Effector memory CD4-positive, alpha-beta T cell (primary cell): ENCODE measurements at places on chromosomes 5 and 9.

- no peak for DNase-seq
Observed at GRCh38 chr9:89874351-89875321, 269.8 kb downstream of the GADD45G start.

DNA sequence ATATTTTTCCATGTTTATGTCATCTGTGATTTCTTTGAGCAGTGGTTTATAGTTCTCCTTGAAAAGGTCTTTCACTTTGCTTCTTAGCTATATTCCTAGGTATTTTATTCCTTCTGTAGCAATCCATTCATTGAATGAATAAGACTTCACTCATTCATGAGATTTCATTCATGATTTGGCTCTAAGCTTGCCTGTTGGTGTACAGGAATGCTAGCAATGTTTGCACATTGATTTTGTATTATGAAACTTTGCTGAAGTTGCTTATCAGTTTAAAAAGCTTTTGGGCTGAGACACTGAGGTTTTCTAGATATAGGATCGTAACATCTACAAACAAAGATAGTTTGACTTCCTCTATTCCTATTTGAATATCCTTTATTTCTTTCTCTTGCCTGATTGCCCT is 15.9 kb downstream of the RLN2 start:
- DNase-seq = no peak

- no peak for DNase-seq
Observed at GRCh38 chr5:178223828-178224335, 8.7 kb downstream of the PHYKPL start.

DNA sequence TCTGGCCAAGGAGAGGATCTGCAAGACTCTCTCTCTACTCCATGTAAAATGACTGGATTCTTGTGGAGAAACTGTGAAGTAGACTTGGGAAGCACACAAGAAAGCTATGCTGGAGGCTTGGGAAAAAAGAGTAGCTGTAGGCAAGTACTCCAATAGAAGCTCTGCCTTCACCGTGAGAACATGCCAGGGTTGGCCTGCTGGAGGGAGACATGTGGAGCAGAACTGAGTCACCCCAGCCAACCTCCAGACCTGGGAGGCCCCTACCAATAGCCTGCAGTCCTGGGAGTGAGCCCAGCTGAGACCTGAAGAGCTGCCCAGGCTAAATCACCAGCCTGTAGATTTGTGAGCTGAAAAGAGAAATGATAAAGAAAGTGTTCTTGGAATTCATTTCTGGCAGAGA is 66.6 kb downstream of the DEPDC1B start:
- no peak for DNase-seq

- DNase-seq = no peak
Observed at GRCh38 chr5:17275289-17276158, 58.1 kb downstream of the BASP1 start.

GRCh38 chr5:170265522-170265921 is 32.1 kb downstream of the LCP2 start:
- DNase-seq = no peak

DNA sequence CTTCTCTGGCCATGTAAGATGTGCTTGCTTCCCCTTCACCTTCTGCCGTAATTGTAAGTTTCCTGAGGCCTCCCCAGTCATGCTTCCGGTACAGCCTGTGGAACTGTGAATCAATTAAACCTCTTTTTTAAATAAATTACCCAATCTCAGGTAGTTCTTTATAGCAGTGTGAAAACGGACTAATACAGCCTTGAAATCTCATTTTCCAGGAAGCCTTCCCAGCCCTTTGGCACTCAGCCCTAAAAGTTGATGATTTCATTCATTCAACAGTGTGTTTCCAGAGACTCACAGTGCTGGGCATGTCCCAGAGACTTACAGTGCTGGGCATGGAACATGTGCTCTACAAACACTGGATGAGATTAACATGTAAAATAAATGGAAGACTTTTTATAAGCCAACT is 135.8 kb downstream of the DCP2 start:
- no peak for DNase-seq

DNA sequence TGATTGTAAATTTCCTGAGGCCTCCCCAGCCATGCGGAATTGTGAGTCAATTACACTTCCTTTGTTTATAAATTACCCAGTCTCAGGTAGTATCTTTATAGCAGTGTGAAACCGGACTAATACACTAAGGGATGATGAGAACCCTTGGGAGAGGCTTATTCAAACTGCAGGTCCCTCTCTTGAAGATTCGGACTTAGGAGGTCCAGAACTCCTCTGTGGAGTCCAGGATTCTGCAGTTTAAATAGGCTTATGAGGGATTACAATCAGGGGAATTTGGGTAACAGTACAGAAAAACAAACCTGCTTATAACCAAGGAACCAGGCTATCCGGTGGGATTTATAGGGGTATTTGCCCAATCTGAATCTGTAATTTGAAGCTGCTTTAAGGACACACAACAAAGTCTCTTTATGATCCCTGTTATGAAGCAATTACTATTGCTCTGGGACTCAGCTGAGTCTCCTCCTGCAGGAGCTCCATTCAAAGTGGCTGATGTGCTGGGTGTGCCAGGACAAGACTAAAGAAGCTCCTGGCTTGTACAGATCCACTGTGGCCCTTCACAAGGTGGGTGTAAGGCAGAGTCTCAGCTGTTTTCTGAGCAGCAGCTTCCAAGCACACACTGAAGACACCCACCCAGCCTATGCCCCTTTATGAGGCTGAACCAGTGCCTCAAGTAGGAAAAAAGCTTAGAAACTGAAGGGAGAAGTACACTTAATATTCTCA is 41.8 kb upstream of the LHFPL2 start:
- no peak for DNase-seq

DNA sequence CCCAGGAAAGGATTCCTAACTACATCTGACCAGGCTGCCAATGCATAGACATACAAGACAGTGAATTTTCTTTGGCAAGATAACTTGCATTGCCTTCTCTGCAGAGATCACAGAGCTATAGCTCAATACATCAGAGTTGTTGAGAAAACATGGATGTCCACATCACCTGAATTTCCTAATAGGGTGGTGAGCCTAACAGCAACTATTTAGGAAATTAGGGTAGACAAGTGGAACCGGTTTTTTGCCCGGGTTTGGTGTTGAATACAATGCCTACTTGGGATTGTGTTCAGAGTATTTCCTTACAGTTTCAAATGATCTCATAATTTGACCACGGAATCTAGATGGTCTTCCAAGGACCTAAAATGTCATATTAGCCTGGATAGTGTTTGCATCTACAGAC is 262.7 kb downstream of the KIF4B start:
- DNase-seq = no peak

DNA sequence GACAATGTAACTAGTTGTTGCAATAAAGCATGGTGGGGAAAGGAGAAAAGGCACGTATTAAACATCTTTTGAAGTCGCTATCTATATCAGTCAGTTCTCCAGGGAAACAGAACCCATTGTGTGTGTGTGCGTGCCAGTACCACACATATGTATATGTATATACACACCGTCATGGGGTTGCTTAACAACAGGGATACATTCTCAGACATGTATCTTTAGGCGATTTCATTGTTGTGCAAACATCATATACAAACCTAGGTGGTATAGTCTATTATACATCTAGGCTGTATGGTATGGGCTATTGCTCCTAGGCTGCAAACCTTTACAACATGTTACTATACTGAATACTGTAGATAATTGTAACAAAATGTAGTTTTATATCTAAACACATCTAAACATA is 2.3 kb downstream of the CDKN2B-AS1 start:
- no peak for DNase-seq

DNA sequence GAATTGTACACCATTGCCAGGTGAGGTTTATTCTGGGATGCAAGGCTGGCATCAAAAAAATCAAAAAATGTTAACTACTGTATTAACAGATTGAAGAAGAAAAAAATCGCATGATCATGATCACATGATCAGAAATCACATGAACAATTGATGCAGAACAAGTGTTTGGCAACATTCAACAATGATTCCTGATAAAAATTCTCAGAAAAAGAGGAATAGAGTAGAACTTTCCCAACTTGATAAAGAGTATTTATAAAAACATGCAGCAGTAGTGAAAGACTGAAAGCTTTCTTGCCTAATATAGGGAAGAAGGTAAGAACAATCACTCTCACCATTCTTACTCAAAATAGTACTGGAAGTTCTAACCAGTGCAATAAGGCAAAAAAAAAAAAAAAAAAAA is 16.4 kb downstream of the SLCO4C1 start:
- no peak for DNase-seq

- no peak for DNase-seq
Observed at GRCh38 chr5:90022002-90022710, 387.4 kb downstream of the CETN3 start.

DNA sequence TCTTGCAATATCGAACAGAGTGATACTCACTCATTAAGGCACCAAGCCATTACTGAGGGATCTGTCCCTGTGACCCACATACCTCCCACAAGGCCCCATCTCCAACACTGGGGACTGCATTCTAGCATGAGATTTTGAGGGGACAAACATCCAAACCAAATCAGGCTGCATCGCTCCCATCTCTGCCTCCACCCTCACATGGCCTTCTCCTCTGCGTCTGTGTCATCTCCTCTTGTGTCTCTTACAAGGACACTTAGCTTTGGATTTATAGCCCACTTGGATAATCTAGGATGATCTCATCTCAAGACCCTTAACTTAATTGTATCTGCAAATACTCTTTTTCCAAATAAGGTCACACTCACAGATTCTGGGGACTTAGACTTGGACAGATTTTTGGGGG is 284.4 kb upstream of the DAP start:
- DNase-seq = no peak

DNA sequence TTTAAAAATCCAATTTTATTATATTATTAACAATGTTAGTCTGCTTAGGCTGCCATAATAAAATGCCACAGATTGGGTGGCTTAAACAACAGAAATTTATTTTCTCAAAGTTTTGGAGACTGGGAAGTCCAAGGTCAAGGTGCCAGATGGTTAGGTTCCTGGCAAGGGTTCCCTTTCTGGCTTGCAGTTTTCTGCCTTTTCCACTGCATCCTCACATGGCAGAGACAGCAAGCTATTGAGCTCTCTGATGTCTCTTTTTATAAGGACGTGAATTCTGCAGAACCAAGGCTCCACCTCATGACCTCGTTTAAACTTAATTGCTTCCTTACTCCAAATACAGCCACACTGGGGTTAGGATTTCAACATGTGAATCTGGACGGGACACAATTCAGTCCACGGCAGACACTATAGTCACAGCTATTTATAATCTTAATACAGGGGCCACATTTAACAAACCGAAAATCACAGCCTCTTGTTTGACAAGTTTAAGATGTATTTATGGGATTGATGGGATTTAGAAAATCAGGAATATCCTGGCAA is 174.9 kb upstream of the PUM3 start:
- no peak for DNase-seq

GRCh38 chr5:59040804-59041201 is 457.9 kb downstream of the RAB3C start:
- DNase-seq = no peak

- no peak for DNase-seq
Observed at GRCh38 chr5:78526049-78526525, 122.5 kb downstream of the LHFPL2 start.

- no peak for DNase-seq
Observed at GRCh38 chr9:15244001-15244441, 63.0 kb downstream of the TTC39B start.

- no peak for DNase-seq
Observed at GRCh38 chr5:54909911-54910870, 75.2 kb downstream of the ESM1 start.
